ENCODE measurements at places on chromosomes 6 and 20. TPM values are rescaled to one million over a fixed set of nuclear protein-coding genes. Genes with fewer than 3 reads are reported as not detected.

DNA sequence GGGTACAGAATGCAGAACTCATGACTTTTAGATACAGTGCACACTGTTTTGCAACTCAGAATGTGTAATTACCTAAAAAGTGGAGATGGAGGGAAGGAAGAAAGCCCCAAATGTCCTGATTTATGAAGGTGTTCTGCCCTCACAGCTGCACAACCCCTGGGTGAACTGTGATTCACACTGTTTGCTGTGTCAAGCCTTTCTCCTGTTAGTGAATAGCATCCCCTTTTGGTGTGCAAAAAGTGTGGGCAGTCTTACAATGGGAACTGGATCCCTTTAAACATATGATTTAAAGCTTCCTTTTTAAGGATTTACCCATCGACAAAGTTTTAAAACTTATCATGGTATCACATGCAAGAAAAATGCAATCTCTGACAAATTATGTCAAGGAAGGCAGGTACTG lies 633.4 kb upstream of the EPHA7 start:
- DNase-seq: no peak
- H3K27me3 ChIP-seq: no peaks in the 10 kb centered on the region
- H3K4me3 ChIP-seq: no peak overlapping the region
- H3K4me1 ChIP-seq: no peaks in the 10 kb centered on the region
- no peaks in the 10 kb centered on the region for H3K36me3 ChIP-seq

DNA sequence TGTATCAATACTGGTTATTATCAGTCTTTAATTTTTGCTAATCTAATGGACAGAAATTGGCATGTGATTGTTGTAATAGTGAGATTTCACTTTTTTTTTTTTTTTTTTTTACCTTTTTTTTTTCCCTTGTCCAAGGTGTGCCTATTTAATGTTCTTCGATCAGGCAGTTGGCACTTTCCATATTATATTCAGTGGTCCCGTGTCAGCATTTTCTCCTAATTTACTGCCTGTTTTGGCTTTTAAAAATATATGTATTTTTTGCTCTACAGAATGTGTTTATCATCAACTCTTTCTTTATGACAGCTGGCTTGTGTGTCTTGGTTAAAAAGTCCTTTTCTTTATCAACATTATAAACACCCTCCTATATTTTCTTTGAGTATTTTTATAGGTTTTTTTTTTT lies 39.4 kb downstream of the CDYL start:
- no peak overlapping the region for H3K4me3 ChIP-seq
- DNase-seq: no peak
- no peaks in the 10 kb centered on the region for H3K27me3 ChIP-seq
- H3K36me3 ChIP-seq: no peaks in the 10 kb centered on the region
- no peak overlapping the region for H3K27ac ChIP-seq
- H3K4me1 ChIP-seq: peaks cover 72% of the 10 kb centered on the region

SMPDL3A gene
- 6.7 TPM for total RNA-seq

DNA sequence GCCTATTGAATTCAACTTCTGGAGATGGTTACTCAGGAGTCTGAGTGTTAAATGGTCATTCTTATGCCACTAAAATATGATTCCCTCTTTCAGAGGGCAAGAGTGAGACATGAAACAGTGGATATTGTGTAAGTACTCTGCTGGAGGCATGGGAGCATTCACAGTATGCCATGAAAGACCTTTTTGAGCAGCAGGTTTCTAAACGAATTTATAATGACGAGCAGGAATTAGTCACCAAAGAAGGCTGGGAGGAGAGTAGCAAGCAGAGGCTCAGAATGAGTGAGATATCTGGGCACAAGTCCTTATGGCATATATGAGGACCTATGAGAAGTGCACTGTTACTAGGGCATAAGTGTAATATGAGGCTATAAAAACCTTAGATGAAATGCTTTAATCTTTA lies 10.9 kb upstream of the MYB start:
- no peaks in the 10 kb centered on the region for H3K36me3 ChIP-seq
- no peak for DNase-seq
- no peak overlapping the region for H3K4me3 ChIP-seq
- H3K4me1 ChIP-seq: peaks cover 6% of the 10 kb centered on the region

CFAP206 gene
- not detected for total RNA-seq

All from HFFc6 (cell line).